Right lung (tissue), 10 donors: ENCODE measurements at places on chromosomes 7 and 10. TPM values are rescaled to one million over a fixed set of nuclear protein-coding genes. Genes with fewer than 3 reads are reported as not detected.

FFAR4 gene
- 0.18 TPM for polyA plus RNA-seq

UPK3B gene
- polyA plus RNA-seq: 18.9 TPM

NPC1L1 gene
- 0.42 TPM for polyA plus RNA-seq

ATRNL1 gene
- 5.9 TPM for polyA plus RNA-seq

MOSPD3 gene
- 28.0 TPM for polyA plus RNA-seq

CH25H gene
- polyA plus RNA-seq: 0.17 TPM

HMX3 gene
- not detected for polyA plus RNA-seq

CALML3 gene
- polyA plus RNA-seq: 0.49 TPM

GRCh38 chr7:115038158-115038557 lies 116.3 kb downstream of the MDFIC start:
- DNase-seq: no peak

DNA sequence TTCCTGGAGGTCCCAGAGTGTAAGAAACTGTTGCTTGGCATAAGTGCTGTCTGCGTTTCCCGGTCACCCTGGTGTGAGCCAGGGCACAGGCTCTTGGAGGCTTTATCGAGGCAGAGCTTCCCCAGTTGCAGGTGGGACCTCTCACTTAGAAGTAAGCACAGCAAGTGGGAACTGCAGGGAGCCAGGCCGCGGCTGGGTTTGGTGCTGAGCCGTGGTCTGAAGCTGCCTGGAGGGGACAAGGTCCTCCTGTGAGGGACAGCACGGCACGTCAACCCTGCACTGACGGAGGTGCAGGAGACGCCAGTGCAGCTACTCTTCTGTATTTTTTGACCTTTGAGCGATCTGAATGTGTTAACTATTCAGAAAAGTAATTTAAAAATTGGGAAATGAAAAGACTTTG lies 55.8 kb upstream of the PFKFB3 start:
- DNase-seq: no peak

DNA sequence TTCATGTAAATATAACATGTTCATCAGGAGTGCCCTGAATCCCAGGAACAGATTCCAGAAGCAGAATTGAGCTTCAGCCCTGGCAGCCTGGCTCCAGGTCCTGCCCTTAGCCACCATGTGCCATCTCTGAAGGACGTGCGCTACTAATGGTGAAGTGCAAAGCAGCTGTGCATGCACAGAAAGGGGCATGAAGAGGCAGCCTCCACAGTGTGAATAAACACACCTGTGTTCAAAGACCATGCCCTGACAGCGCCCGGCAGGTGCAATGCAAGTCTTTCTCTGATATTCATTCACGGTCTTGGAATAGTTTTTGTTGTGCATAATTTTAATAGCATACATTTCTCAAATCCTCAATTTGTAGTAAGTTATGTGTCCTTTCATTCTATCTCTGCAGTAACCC lies 250.4 kb upstream of the TCERG1L start:
- no peak for DNase-seq

DNA sequence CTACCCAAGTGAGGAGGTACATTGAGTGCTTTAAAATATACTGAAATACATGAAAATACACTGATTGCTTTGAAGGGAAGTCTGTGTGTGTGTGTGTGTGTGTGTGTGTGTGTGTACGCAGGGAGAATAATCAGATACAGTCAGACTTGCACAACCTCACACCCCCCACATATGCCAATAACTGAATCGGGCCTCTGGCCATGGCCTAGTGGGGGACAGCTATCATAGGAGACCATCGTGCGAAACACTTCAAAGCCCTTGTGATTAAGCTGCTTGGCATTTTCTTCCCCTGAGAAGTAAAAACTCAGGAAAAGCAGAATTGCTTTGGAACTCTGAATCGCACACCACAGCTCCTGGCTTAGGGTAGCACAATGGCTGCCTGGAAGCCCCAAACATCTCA lies 135.1 kb downstream of the C10orf105 start:
- DNase-seq: no peak

- DNase-seq: no peak
These were observed 123.2 kb upstream of the CACNA2D1 start for GRCh38 chr7:82566752-82567151.

DNA sequence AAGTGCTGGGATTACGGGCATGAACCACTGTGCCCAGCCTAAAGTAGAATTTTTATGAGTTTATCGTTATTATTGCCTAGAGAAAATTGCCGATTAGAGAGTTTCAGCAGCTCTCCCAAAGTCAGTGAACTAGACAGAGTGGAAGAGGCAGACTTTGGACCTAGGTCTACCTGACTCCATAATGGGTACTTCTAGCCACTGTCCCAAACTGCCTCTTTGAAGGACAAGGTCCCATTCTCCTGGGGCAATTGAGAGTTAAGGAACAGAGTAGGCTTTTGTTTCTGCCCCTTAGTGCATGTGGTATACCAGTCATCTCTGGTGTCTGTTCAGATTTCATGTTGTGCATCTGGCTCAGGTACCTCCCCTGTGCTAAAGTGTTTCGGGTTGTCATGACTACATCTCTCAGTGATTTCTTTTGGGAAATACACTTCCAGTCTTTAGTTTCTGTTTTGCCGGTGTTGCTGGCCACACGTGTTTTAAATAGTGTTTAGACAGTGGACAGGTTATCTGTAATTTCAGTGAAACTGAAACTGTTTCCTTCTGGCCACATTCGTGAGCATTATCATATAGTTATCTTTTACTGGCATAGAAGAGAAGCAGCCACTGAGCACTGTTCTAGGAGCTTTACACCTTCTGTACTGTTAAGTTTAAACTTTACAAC lies 4.7 kb downstream of the TMEM236 start:
- no peak for DNase-seq

DNA sequence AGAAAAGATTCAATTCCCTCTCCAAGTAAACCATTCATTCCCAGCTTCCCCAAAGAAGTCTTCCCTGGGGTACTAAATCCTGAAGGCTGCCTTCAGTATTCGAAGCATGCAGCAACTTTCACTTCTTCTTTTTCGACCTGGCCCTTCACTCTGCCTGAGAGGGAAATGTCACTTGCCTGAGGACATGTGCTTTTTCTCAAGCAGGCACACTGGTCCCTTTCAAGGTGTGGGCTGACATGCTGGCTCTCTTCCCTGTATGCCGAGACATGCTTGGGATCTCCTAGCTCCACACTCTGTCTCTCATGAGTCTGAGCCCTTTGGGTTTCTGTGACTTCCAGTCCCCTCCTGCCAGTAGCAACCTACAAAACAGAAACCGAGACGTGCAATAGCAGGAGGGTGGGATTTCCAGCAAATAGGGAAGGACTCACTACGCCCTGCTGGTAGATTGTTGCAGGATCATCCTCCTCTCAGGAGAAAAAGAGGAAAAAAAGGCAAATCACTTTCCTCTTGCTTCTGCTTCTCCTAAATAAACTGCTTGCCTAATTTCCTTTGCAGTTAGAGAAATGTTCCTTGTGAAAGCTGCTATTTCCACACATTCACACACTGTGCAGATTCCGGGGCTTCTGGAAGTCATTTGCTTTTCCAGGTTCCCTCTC lies 33.5 kb downstream of the FIGNL1 start:
- DNase-seq: no peak

- DNase-seq: peak; percentile 48
These were observed 295.0 kb upstream of the IGFBP3 start for GRCh38 chr7:46215987-46216567.

DNA sequence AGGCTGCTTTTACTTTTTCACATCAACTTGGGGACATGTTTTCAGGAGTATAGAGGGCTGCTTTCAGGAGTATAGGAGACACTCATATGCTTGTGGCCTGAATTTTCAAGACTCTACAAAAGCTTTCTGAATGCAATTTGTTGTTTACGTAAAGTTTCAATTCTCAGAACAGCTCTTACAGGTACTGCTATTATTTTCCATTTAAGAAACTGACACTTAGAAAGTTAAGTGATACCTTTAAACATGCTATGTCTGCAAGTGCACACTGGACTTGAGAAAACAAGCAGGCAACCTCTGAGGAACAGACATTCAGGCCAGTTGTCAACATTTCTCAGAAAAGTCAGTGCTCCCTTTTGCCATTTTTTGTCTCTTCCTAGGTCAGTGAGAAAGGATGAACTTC lies 70.0 kb upstream of the PHYHIPL start:
- DNase-seq: no peak

DNA sequence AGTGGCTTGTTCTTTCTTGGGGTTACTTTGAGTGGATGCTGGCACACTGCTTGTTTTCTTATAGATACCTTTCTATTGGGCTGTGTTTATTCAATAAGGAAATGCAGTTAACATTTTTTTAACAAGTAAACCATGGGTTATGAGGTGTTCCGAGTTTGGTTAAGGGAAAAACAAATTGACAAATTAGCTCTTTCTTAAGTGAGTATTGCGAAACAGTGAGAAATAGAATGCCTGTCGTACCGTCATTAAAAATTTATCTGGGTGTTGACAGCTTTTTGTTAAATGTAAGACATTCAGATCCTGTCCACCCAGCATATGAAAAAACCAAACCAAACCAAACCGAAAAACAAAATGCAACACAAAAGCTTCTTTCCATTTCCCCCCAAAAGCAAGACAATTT lies 6.2 kb downstream of the CUX1 start:
- DNase-seq: no peak

GRCh38 chr7:100825751-100826513 lies 1.4 kb downstream of the EPHB4 start:
- peak; percentile 62 for DNase-seq

DNA sequence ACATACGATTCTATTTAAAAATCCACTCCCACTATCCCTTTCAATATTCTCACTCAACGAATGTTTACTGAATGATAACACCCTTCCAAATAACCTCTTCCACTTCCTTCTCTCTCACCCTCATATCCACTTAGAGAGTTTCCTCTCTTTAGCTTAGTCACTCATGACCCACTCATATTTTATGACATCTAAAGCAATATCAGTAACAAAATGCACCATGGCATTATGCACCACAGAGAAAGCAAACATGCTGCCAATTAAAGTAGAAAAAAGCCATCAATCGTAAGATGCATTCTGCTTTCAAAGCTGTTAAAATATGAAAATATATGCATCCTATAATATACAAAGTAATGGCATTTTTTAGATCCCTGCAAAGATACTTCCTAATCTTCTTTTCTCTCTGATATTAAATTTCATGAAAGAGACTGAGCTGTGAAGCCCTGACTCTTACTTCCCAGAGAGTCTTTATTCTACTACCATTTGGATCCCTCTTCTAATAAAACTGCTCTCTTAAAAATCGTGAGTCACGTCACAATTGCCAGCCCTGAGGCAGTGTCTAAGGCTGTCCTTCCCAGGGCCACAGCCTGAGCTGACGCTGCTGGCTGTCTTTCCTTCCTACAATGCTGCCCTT lies 283.0 kb upstream of the KLF6 start:
- DNase-seq: no peak

DNA sequence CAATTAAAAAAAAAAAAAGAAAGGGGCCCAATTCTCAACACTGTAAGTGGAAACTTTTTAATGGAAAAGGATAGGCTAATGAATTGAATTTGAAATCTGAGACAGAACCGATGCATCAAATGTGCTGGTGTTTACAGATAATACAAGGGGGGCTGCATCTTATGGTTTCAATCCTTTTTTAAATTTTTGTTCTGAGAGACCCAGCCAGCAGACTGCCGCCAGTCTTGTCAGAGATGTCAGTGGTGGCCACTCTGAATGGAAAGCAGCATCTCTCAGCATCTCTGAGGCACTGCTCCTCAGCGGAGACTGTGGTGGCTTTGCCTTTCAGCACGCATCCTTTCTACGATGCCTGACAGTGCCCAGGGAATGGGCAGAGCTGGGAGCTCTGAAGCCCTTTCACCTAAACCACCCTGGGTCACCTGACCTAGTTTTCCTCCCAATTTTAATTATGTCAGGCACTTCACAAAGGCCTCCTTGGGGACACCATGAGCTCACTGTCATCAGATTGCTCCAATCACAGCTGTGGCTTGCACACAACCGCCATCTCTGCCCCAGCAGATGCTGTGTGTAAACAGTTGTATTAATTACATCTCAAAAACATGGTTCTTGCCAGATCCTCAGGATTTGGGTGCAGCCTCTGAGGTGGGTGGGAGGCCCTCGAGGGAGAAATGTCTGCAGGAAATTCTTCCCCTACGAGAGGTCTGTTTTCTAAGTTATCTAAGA lies 81.2 kb downstream of the EGFR start:
- DNase-seq: no peak

- DNase-seq: no peak
These were observed 195.8 kb downstream of the RELN start for GRCh38 chr7:103793614-103794013.

DNA sequence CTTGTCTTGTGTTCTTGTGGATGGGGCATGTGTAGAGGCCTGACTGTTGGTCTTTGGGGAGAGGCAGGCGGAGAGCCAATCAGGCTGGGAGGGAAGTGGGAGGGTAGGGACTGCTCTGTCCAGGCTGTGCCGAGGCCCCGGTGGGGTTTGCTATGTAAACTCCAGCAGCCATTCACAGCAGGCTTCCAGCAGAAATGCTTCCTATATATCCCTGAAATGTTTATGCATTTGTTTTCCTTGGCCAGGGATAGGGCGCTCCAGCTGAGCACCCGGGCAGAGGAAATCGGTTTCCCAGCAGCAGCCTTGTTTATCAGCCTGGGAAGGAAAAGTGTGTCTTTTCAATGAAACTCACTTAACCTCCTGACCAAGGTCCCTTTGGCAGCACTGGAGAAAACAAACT lies 18.3 kb upstream of the AQP1 start:
- peak; percentile 80 for DNase-seq

DNA sequence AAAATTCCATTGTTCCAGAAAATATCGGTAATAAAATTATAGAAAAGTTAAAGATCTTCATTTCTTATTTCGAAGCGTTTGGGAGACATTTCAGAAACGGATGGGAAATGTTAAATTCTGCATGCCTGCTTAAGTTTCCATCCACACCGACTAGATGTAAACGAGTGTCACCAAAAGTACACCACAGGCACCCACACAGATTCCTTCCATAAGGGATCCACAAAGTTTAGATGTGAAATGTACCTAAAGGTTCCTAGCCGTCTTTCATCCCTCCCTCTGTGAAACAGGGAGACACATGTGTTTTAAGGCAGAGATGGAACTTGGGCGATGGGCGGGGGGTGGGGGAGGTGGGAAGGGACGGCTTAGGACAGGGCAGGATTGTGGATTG lies 621 bp upstream of the CAV1 start:
- DNase-seq: no peak

DNA sequence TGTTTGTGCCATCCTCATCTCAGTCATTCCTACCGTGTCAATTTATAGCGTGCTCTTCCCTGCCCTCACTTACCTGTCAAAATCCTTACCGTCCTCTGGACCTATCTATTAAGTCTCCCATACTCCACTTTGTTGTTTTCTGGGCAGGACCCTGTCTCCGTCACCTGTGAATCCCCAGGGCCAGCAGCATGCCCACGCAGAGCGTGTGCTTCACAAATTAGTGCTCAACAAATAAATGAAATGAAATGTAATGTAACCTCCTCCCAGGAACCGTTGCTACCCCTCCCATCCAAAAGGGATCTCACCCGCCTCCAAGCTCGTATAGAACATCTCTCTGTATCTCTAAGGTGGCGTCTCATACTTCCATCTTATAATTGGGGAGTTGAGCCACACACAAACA lies 589.9 kb upstream of the MGMT start:
- DNase-seq: no peak

DNA sequence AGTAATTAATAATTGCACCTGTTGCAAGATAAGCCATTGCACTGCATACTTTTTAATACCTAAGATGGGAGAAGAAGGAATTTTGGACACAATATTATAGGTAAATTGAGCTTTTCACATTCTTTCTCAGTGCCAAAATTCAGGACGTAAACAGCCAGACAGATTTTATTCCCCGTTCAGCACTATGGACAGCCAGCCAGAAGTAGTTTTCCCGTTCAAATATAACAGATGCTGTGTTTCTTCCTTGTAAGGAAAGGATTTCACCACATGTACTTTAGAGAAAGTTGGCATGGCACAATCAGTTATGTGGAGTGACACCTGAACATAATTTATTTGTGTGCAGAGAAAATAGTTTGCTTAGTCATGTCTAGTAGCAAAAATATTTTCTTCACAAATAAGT lies 34.8 kb downstream of the SEMA3E start:
- no peak for DNase-seq
